Colonic mucosa (tissue), 4 donors: ENCODE measurements at places on chromosomes 1 and 21. TPM values are rescaled to one million over a fixed set of nuclear protein-coding genes. Genes with fewer than 3 reads are reported as not detected.

KMO gene
- total RNA-seq, result 0.80 TPM

GRCh38 chr1:145708063-145708462 lies 895 bp upstream of the PDZK1 start:
- DNase-seq, result no peak

CACHD1 gene
- total RNA-seq, result 1.5 TPM

BCAN gene
- not detected for total RNA-seq
